NCI-H748 treated with DMSO at 0.1 percent for 48 hours (cell line): ENCODE measurements at places on chromosomes 7 and 10.

DNA sequence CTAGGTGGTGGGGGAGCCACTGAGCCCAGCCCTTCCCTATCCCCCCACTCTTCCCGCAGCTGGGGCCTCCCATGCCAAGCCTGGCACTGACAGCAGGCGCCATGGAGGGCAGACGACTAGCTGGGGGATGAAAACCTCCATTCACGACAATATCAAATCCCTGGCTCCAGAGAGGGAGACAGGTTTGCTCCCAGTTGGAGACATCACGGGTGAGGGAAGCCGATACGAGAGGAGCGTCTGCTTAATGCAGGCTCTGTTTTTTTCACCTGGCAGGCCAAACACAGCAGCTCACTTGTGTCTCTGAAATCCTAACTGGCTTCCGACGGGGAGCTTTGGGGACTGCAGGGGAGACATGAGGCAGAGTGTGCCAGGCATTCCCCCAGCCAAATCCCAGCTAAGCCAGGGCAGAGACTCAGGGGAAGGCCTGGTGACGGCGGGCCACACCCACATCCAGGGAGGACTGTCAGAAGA is 307.4 kb upstream of the ZMIZ1 start:
- DNase-seq: no peak

GRCh38 chr7:43700059-43700501 is 29.2 kb downstream of the COA1 start:
- peak; percentile 27 for DNase-seq

- no peak for DNase-seq
These were observed 5.8 kb upstream of the IL2RA start for GRCh38 chr10:6068006-6068405.

DNA sequence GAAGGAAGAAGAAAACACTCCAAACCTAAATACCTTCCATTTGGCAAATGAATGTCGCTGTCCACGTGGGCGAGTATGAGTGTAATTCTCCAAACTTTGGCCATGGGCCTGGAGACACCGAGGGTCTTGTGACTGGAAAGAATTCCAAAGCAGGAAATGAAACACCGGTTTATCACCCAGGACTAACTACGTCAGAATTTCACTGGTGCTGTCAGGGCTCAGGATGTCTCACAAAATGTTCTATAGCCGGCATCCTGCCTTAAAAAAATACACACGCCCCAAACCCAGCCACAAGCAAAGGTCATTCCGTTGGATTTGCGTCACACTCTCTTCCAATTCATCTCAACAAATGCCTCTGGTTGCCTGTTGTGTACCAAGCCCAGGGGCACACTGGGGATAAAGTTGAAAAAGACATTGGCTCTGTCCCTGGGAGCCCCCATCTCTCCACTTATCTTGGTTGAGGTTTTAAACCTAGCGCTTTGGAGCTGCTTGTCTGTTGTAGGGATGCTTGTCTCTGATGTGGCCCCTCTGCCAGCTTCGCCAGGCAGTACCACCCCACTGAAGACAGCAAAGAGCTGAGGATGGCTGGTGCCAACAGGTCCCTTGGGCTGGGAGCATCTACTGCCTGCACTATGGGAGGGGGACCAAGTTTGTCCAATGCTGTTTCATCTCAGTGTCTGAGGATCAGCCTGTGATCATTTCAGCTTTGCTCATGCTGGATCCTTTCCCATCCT is 31.2 kb downstream of the GSTO2 start:
- DNase-seq: no peak

- no peak for DNase-seq
These were observed 38.3 kb upstream of the EGFR start for GRCh38 chr7:54980521-54980920.

DNA sequence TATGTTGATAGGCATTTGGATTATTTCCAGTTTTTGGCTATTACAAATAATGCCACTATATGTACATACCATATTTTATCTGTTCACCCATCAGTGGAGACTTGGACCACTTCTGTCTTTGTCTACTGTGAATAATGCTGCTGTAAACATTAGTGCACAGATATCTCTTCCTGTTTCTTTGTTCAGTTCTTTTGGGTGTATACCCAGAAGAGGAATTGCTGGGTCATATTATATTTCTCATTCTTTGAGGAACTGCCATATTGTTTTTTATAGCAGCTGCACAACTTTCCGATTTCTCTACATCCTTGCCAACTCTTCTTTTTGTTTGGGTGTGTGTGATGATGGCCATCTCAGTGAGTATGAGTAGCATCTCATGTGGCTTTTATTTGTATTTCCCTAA is 218.0 kb downstream of the LRMDA start:
- DNase-seq: no peak

DNA sequence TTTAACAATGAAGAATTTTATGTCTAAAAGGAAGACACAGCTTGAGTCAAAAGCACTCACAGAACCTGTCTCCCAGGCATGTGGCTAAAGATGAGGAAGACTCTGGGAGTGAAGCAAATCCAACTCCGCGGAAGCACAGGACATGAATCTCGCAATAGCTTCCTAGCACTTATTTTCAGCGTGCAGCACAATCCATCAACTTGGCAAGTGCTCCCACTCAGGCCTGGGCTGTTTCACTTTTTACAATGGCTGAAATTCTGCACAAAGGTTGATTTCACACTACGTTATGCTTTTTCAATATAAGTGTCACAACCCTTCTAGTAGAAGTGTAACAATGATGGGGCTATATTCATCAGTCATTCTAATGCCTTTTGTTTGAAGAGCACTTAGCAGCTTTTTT is 180.2 kb downstream of the XPNPEP1 start:
- no peak for DNase-seq

- no peak for DNase-seq
These were observed 32.2 kb downstream of the LSM5 start for GRCh38 chr7:32458025-32458424.

DNA sequence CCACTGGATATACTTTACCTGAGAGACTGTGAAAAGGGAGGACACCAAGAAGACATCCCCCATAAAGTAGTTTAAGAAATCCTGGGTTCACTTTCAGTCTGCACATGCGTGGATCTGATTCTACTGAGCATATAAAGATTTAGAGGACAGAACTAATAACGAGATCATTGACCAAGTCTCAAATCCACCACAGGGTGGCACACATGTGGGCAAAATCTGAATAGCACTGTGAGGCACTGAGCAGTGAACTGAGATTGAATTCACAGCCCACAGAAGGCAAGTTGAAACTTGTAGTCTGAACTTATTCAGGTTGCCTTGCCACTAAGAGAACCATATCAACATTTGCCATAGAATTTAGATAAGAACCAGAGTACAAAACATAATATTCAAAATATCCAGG is 818.6 kb downstream of the GRID1 start:
- DNase-seq: peak; percentile 47

- DNase-seq: no peak
These were observed 8.0 kb upstream of the MBL2 start for GRCh38 chr10:52780391-52781155.

DNA sequence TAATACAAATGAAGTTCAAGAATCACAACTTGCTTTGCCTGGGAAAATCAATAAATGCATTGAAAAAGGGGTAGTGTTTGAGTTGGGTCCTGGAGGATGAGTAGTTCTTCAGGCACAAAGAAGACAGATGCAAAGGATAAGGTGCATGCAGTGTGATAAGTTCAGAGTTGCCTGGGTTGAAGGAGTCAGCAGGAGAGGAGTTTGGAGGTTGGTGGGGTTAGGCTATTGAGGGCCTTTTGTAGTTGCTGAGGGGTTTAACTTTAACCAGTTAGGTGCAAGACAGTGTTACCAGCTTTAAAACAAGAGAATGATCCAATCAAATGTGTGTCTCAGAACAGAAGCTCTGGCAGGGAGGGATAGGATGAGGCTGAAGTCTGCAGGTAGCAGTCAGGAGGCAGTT is 44.3 kb upstream of the GLCCI1 start:
- no peak for DNase-seq

DNA sequence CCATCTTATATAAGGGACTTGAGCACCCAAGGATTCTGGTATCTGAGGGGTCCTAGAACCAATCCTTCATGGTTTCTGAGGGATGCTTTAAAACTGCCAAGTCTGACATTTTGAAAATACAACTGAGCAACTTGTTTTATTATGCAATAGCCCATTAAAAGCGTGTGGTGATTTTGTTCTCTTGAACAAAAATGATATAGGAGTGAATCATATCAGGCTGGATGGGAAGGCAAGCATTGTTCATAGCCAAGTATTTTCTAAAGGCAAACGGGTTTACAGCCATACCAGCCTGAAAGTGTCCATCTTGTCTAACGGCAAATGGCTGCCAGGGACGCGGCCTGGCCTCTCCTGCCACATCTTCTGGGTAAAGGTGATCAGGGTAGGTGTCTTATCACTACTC is 23.4 kb downstream of the RPP38 start:
- DNase-seq: no peak

DNA sequence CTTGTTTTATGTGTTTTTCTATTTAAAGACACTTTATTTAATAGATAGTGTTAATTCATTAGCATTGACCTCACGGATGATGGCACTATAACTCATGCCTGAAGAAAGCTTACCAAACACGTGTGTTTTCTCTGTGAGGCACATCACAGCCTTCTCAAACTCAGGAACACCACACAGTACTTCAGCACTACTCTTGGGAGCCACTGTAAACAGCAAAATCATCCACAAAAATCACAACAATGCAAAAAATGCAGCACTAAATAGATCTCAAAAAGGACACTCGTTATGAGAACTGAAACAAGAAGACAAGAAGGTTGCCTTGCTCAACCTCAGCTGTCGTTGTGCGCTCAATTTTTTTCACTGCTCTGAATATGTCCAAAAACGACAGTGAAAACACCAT is 12.0 kb upstream of the PARP12 start:
- no peak for DNase-seq

- no peak for DNase-seq
These were observed 184.7 kb downstream of the PLPP4 start for GRCh38 chr10:120641695-120642094.

DNA sequence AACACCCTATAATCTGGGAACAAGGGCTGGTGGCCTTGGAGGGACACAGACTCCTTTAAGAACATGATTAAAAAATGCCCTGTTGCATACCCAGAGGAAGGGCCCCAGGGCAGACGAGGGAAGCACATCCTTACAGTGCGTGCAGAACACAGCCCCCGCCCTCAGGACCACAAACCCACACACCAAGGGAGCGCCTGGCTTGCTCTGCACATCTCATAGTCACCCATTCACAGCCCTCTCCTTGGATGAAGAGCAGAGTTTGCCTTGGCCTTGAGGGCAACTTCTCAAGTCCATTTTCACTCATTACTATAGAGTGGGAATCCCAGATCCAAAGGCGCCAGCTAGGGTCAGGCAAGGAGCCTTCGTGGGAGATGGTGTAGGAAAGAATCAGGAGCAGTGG is 6.3 kb upstream of the VSIR start:
- no peak for DNase-seq

DNA sequence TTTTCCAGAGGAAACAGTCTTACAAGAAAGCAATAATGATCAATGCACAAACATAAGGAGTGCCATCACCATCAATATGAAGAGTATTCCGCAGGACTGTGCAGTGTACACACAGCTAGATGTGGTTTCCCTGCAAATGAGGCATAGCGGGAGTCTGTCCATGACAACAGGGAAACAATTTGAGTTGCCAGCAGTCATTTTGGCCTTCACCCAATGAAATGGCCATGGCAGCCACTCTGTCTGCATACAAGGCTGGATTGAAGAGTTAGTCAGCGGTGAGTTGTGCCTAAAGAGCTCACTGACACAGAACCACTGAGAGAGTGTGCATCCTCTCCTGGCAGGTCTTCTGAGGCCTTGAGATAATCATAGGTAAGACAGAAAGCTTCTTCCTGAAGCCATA is 303.3 kb downstream of the IPMK start:
- no peak for DNase-seq

- no peak for DNase-seq
These were observed 224.4 kb downstream of the ARHGAP12 start for GRCh38 chr10:31704195-31704594.
